ENCODE measurements at places on chromosomes 7 and 10. TPM values are rescaled to one million over a fixed set of nuclear protein-coding genes. Genes with fewer than 3 reads are reported as not detected.

PIP gene
- not detected for total RNA-seq

DNA sequence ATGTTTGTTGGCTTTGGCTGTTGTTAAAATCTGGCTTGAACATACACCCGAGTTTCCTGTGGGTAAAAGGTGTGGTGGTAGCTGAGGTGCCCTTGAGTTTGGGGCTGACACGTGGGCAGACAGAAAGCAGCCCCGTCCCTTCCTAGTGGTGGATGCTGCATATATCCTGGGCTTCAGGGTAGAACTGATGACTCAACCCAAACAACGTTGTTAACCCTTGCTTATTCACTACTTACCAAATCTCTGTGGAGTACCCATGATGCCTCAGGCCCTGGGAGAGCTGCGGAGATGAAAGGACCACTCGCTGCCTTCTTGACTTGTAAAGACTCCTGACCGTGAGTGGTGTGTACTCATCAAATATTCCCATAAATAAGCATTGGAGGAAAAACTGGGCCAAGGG lies 245.1 kb downstream of the RAB11FIP2 start:
- DNase-seq = no peak

GRCh38 chr10:122419016-122419415 lies 35.4 kb upstream of the ARMS2 start:
- no peak for DNase-seq

- no peak for DNase-seq
Observed at GRCh38 chr7:46424934-46425333, 503.9 kb upstream of the IGFBP3 start.

NT5C3A gene
- total RNA-seq = 24.1 TPM
